Left ventricle myocardium inferior (tissue), 1 donor: ENCODE measurements at places on chromosomes 7 and 10. TPM values are rescaled to one million over a fixed set of nuclear protein-coding genes. Genes with fewer than 3 reads are reported as not detected.

DNA sequence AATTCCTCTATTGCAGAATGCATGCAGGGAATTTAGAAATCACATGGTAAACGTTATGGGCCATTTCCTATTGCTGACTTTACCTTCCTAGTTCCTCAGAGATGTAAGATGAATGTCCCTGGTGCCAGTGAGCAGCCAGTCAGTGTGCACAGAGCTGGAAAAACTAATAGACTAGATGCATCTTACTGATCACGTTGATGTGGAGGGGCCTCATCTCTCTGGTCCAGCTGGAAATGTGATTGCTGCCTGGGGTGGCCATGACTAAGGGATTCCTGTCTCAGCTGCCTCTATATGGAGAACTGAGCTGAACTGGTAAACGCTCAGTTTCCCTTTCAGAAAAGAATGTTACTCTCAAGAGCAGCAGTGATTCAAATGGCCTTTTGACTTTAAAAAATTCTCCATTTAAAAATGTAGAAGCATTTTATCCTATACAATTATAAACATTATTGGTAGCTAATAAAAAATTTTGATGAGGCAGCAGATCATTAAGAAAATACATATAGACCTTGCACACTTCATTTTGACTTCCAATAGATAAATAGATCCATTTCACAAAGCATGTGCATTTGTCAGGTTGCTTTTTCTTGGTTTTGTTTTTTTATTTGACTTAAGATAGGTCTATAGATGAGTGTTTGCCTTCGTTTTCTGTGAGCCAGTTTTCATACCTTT is 80.5 kb upstream of the INSYN2A start:
- DNase-seq = no peak

GRCh38 chr10:47276576-47277351 is 23.2 kb upstream of the GDF10 start:
- DNase-seq = no peak

- peak; percentile 20 for DNase-seq
Measured at GRCh38 chr7:77467408-77467807, 51.3 kb upstream of the GSAP start.

DNA sequence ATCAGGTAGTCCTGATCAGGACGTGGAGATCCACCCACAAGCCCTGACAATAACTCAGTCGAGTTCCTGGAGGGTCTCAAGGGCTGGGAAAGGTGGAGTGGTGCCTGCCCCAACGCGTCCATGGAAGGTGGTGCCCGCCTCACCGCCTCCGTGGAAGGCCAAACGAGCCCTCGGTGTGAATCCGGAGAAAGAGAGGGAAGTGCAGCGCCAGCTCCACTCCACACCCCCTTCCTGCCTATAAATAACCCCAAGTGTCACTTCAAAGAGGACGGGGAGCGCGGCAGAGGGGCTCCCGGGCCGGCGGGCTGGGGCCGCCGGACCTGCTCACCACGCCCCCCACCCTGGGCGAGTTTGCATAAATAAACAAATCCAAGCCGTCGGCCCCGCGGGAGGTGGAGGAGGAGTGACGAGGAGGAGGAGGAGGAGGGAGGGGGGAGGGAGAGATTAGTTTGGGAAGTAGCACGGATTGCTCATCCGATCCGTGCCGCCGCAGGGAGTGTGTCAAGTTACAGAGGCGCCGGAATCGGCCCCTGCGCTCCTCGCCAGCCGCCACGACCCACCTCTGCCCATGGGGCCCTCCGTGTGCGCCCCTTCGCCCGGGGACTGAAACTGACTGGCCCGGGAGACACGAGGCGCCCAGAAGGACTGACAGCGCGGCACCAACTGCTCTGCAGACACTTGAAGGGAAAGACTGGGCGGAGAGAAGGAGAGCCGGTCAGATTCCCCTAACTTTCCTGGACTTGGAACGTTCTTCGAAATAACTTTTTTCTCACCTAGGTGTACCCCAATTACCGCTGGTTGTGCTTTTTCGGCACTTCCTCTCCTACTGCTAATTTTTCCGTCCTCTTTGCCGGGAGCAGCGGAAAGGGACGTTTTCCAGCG is at the start of gene COL13A1:
Gene COL13A1, plus strand, starts transcription at position 473 of the 882 bp plus-strand sequence. CDS start 518 bp downstream, outside the sequence.
- DNase-seq = peak; percentile 38

DNA sequence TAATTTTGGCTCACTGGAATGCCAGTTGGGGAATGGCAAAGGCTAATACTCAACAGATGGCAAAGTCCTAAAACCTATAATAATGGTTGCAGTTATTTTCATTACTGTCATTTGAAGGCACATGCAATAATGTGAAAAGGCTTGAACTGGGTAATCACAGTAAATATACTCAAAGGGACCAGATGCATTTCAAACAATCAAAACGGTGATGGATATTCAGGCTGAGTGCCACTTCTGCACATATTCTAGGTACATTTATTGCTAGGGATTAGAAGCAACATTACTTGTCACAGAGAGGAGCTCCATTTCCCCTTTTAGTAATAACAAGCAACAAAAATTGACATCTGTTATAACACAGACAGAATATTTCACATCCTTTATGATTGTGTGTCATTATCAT is 171.8 kb downstream of the NXPH1 start:
- no peak for DNase-seq

DNA sequence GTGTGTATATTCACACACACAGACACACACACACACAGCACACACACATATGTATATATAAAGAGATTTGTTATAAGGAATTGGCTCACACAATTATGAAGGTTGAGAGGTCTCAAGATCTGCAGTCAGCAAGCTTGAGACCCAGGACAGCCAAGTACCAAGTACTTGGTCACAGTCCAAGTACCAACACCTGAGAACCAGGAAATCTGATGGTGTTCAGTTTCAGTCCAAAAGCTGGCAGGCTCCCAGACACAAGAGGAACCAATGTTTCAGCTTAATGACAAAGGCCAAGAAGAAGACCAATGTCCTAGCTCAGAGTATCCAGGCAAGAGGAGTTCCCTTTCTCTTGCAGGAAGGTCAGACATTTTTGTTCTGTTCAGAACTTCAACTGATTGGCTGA is 780.2 kb downstream of the MAGI2 start:
- no peak for DNase-seq

DNA sequence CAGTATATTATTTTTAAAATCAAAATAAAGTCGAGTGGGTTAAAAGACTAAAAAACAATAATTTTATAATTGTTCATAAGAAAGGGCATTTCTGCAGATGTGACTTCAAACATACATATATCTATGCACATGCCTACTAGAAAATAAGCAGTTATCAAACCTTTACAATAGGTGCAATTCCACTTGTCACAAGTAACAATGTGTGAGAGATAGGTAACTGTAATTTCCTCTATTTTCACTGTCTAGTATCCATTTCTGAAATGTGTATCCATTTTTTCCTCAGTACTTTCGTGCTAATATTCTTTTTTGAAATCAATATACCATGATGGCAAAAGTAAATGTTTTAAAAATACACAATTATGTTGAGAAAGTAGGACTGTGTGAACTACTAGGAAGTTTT is 96.9 kb upstream of the GNAI1 start:
- no peak for DNase-seq

- DNase-seq = no peak
Measured at GRCh38 chr7:81195033-81195432, 276.2 kb upstream of the SEMA3C start.

- DNase-seq = no peak
Measured at GRCh38 chr10:35506741-35507140, 98.4 kb upstream of the GJD4 start.

- DNase-seq = no peak
Measured at GRCh38 chr7:150388306-150388705, 9.2 kb downstream of the ZNF775 start.

- no peak for DNase-seq
Measured at GRCh38 chr7:114818501-114818900, 103.4 kb upstream of the MDFIC start.

- DNase-seq = peak; percentile 46
Measured at GRCh38 chr10:75770626-75771081, 339.2 kb downstream of the LRMDA start.

- no peak for DNase-seq
Measured at GRCh38 chr10:71381611-71382010, 15.1 kb upstream of the CDH23 start.

DNA sequence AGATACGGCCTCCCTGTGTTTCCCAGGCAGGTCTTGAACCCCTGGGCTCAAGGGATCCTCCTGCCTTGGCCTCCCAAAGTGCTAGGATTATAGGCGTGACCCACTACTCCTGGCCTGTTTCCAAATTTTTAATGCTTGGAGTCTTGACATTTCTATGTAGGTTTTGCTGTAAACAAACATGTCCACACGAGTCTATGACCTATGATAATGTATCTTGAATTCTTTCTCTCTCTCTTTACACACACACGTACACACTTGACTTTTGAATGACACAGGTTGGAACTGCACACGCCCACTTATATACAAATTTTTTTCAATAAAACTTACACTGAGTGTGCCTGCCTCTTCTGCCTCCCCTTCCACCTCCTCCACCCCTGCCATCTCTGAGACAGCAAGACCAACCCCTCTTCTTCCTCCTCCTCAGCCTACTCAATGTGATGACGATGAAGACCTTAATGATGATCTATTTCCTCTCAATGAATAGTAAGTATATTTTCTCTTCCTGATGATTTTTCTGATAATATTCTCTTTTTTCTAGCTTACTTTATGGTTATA is 44.1 kb upstream of the LAMB1 start:
- no peak for DNase-seq

DNA sequence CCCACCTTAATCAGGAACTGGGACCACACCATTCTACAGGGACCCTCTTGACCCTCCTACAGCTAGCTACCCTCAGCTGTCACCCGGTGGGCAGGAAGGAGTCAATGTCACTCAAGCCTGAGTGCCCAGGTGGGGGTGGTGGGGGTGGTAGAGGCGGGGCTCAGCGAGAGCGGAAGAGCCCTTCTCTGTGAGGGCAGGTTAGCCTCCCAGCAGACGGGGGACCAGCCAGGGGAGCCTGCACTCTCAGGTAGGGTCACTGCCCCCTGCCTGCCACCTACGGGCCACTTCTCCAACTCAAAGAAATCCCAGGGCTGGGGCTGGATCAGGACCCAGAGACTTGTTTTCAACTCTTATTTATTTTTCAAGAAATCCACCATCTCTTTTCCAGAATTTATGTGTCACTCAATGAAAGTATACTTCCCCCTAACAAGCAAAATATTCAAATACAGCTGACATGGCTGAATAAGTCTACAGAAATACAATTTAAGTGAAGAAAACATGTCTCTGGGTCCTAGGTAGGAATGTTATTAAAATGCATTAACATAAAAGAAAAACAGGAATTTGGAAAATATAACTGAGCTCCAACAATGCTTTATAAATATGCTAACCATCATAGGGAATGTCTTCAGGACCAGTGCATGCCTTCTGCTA is 63.4 kb upstream of the DDC start:
- no peak for DNase-seq

- DNase-seq = no peak
Measured at GRCh38 chr7:150451833-150452461, 1.5 kb downstream of the GIMAP8 start.

- no peak for DNase-seq
Measured at GRCh38 chr7:90570373-90570959, 25.7 kb upstream of the CDK14 start.

GRCh38 chr10:77433546-77433945 is 204.1 kb downstream of the KCNMA1 start:
- no peak for DNase-seq

DNA sequence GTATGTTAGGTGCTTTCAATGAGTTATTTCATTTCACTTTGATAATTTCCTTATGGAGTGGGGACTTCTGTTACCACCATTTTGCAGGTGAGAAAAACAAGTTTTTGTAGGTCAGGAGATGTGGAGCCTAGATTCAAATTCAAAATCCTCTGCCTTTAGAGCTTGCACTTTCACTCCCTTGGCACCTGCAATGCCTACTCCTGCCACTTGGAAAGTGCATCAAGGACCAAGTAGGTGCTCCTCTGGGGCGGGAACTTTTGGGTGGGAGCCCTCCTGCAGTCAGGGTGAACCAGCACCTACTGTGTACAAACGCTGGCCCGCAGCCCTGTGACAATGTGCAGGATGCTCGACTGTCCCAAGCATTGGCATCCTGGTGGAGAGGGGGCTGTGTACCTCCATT is 199.0 kb downstream of the EMX2 start:
- DNase-seq = no peak

DNA sequence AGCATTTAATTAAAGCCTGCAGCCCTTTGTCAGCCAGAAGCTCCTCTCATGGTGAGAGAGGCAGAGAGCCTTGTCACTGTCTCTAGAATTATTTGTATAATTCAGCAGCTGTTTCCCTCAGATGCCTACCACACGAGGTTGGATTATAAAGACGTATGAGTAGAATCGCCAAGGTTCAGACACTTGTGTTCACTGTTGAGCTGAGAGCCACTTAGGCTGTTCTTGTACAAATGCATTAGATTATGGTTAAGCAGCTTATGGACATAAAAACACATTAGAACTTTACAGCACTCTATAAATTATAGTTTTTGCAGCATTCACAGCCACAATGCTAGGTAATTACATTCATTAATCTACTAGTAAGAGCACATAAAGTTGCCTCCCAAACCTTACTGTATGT is 282.6 kb downstream of the AUTS2 start:
- DNase-seq = no peak

GRCh38 chr7:65992526-65992925 is 10.5 kb upstream of the GUSB start:
- no peak for DNase-seq

DNA sequence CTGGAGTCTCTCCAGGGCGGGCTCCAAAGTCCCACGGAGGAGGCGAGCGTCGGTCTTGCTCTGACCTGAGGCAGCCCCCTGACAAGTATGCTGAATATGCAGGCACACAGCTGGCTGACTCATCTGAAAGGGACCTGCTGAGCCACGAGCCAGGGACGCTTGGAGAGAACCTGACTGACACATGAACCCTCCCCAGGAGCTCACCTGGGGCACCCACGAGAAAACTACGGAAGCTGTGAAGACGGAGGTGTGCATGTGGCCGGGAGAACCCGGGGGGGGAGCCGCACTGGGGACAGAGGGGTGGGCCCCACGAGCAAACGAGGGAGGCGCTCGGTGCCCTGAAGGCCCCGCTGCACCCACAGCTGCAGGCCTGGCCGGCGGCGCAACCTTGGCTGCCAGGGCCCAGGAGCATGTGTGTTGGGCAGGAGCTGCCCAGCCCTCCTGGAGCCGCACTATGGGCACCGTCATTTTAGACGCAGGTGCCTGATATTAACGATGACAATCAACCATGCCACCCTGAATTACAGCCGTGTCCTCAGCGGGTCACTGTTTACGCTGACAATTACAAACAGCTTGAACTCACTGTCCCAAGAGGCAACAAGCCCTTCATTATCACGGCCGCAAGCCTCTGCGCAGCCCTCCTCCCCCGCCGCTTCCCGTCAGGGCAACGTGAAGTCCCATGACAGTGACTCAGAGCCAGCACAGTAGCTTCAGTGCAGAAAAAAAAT is 64.7 kb downstream of the DIP2C start:
- DNase-seq = peak; percentile 78

GRCh38 chr7:80088705-80089104 is 45.9 kb upstream of the GNAI1 start:
- no peak for DNase-seq

GRCh38 chr7:11343136-11343535 is 369.5 kb downstream of the PHF14 start:
- DNase-seq = no peak

CYP51A1 gene
- 15.8 TPM for total RNA-seq

COL28A1 gene
- total RNA-seq = 1.9 TPM

PRPS1L1 gene
- not detected for total RNA-seq

CAV1 gene
- 266 TPM for total RNA-seq

WEE2 gene
- not detected for total RNA-seq

BAMBI gene
- 15.4 TPM for total RNA-seq

RHOBTB1 gene
- total RNA-seq = 16.6 TPM

WDFY4 gene
- total RNA-seq = 1.5 TPM

NT5C2 gene
- 55.0 TPM for total RNA-seq

OR6V1 gene
- not detected for total RNA-seq
